CD4-positive, alpha-beta T cell (primary cell): ENCODE measurements at places on chromosomes 2 and 18.
A peak's percentile ranks its signal among the peaks of the same experiment; 100 is the strongest.

GRCh38 chr2:9686061-9686460 is 55.3 kb upstream of the YWHAQ start:
- DNase-seq: no peak

GRCh38 chr2:64804651-64805050 is 150.9 kb upstream of the SERTAD2 start:
- DNase-seq: no peak

GRCh38 chr2:209426432-209426831 is 2.6 kb downstream of the MAP2 start:
- no peak for DNase-seq

DNA sequence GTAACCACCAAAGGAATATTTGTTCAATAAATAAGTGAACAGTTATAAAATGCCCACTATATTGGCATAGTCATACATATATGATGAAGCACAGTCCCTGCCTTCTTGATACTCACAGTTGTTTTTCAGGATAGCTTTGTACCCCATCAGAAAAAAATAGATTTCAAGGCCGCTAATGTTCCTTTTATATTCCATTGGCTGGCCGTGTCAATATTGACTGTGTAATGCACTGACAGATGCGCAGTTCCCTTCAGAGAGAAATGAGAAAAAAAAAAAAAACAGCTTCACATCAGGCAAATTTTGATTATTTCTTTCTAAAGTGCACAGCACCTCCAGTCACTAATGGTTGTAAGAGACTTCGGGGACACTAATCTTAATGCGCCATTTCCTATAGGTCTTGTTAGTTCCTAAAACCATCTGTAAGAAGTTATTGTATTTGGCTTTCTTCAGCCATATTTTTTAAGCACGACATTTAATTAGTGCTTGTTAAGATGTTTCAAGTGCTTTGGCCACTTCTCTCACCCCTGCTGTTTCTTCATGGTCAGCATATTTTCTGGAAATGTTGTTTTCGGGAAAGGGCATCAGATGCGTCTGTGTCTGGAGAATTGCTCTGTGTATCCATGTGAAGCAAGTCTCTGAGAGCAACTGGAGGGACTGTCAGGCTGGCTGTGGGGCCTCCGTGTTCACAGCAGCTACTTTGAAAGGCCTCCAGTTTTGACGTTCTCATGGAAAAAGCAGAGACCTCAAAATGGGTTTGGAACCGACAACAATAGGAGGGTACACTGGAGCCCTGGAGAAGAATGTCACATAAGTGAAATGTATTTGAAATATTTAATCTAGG is 378.3 kb downstream of the MTX2 start:
- DNase-seq: no peak

DNA sequence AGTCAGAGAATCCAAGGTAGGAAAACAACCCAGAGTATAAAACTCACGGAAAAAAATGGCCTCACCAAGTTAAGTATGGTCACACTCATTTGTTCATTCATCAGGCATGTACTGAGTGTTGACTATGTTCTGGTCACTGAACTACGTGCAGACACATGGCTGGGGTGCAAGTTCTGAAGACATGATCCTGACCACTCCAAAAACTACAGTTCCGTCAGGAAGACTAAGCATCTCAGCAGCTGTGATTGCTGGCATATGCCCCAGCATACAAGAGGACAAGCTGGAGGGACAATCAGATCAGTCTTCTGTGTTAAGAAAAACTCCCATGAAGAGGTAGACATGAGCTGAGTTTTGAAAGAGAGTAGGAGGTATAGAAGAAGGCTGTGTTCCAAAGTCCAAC is 72.8 kb downstream of the TCF4 start:
- DNase-seq: no peak

DNA sequence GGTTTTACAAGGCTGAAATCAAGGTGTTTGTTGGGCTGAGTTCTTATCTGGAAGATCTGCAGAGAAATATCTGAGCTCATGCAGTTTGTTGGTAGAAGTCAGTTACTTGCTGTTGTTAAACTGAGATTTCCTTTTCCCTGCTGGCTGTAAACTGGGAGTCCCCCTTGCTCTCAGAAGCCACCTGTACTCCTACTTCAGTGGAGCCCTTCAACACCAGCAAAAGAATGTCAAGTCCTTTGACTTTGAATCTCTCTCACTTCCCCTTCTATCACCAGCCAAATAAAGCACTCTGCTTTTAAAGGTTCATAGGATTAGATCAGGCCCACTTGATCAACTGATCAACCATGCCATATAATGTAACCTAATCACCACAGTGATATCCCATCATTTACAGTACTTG is 252.2 kb upstream of the CDH7 start:
- DNase-seq: no peak

- DNase-seq: no peak
Observed at GRCh38 chr18:77651441-77651840, 401.8 kb downstream of the GALR1 start.

- no peak for DNase-seq
Observed at GRCh38 chr18:9992300-9992972, 78.6 kb downstream of the VAPA start.

DNA sequence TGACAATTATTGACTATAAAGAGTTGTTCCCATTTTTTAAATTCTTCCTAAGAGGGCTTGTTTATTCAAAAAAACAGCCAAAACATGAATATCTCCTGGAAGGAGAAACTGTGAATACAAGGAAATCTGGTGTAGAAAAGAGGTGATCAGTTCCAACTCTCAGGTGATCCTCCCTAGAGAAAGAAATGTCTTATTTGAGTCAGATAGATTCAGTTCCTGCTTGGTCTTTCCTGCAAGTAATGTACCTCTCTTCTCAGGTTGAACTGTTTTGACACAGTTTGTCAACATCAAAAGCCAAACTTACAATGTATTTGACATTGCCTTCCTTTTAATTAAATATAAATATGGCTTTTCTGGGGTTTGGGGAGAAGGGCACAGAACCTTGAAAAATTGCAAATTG is 567.4 kb downstream of the ARHGAP15 start:
- DNase-seq: no peak

GRCh38 chr2:137937246-137937645 is 27.0 kb upstream of the HNMT start:
- DNase-seq: no peak

DNA sequence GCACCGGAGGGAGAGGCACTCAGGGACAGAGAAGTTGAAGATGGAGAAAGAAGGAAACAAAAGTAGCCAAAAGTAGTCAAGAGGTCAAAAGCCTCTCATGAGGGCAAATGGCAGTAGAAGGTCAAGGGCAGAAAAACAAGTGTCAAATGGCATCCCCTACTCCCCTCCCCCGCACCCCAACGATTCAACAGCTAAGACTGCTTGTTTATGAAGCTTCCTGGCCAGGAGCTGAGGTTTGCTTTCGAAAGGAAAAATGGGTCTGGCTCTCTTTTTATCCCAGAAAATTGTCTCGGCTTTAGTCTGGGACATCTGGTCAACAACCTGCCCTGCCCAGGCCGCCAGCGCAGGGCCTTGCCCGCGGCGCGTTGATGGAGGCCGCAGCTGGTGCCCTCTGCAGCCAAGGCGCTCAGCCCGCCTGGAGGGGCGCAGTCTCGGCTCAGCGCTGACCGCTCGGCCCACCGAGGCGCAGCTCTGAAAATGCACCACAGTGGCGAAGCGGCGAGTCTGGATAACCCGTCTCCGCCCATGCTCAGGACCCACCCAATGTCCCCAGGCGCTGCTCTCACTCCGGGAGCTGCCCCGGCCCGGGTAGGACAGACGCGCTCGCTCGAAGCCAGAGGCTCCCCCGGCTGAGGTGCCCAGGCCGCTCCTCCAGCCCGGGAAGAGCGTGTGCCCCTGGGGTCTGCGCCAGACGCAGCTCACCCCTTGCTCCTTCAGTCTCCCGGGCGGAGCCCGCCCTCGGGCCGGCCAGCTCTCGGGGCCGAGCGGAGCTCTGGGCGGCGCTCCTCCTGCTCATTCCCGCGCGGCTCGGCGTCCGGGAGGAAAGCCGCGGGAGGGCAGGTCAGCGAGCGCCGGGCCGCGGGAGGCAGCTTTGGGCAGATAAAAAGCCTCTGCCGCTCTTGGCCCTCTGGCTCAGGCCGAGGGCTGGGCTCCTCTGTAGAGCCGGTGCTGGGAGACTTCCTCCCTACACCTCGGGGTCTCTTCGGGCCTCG is 1.8 kb upstream of the TBR1 start:
- no peak for DNase-seq

DNA sequence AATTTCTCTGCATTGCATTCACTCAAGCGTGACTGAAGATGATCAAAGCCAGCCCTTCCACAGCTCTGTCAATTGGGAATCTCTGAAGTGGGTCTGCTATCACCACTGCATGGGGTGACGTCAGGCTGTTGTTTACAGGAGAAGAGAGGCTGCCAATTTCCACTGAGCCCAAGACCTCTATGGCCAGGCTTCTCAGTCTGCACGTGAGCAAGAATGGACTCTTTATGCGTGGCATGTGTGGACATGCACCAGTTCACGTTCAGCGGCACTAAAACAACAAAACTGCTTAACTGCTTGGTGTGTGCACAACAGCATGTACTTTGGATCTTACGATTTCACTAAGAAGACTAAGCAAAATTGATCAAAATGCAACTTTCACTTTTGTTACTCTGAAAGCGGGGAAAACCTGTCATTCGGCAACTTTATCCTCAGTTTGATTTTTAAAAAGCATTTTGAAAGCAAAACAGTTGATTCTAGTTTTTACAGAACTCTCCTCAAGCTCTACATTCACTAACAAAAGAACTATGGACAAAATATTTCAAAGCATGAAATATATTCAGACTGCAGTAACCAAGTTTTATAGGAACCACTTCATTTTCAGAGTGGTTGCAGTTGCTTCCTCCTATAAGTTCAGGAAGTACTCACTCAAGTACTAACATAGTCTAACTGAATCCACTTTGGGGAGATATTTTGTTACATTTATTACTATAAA is 77.0 kb upstream of the SERTAD2 start:
- peak; percentile 37 for DNase-seq

GRCh38 chr18:36185157-36185556 is 2.1 kb upstream of the MOCOS start:
- DNase-seq: no peak

DNA sequence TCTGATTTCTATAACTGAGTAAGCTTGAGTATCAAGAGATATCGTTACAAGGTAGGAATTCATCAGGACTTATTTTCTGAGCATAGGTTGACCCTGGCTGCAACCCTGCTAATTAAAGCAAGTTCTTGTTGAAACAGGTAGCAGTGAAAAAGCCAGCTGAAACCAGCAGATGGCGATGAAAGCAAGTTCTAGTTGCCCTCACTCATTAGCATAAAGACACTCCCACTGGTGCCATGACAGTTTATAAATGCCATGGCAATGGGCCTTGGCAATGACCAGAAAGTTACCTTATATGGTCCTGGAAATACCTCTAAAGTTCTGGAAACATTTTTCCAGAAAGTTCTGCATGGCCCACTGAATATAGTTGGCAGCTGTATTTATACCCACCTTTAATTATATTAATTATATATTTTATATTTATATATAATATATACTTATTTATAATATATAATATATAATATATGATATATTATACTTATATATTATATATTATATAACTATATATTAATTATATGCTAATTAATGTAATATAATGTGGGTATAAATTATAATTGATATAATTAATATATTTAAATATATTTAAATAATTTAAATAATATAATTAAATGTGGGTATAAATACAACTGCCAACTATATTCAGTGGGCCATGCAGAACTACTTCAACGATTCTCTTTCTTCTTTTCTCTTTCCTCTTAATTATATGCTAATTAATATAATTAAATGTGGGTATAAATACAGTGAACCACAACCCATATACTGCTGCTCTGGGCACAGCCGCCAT is 188.0 kb downstream of the CDH7 start:
- no peak for DNase-seq

DNA sequence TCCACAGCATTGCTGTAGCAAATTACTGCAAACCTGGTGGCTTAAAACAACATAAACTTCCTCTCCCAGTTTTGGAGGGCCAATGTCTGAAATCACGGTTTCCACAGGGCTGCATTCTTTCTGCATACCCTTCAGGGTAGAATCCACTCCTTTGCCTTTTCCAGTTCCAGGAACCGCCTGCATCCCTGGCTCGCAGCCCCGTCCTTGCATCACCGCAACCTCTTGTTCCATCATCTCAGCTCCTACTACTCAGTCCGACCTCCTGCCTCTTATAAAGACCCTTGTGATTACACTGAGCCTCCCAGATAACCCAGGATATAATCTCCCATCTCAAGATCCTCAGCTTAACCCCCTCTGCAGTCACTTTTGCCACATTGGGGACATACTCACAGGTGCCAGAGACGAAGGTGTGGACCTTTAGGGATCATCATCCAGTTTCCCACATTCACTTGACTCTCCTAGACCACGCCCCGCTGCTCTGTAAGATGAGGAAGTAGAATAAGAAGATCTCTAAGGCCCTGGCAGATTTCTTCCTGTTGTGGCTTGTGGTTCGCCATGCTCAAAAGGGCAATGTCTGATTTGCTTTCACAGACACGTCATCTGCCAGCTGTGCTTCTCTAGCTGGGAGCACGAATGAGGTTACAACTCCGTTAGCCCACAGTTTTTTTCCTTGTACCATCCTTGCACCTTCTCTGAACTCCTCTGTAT is 103.6 kb upstream of the AGAP1 start:
- peak; percentile 53 for DNase-seq

- DNase-seq: no peak
Observed at GRCh38 chr2:4900242-4900641, 791.9 kb upstream of the SOX11 start.

- DNase-seq: no peak
Observed at GRCh38 chr2:159140070-159140769, 146.3 kb downstream of the WDSUB1 start.

- DNase-seq: no peak
Observed at GRCh38 chr2:237177052-237177451, 91.4 kb downstream of the COPS8 start.

- no peak for DNase-seq
Observed at GRCh38 chr2:154911729-154912128, 213.2 kb downstream of the KCNJ3 start.

DNA sequence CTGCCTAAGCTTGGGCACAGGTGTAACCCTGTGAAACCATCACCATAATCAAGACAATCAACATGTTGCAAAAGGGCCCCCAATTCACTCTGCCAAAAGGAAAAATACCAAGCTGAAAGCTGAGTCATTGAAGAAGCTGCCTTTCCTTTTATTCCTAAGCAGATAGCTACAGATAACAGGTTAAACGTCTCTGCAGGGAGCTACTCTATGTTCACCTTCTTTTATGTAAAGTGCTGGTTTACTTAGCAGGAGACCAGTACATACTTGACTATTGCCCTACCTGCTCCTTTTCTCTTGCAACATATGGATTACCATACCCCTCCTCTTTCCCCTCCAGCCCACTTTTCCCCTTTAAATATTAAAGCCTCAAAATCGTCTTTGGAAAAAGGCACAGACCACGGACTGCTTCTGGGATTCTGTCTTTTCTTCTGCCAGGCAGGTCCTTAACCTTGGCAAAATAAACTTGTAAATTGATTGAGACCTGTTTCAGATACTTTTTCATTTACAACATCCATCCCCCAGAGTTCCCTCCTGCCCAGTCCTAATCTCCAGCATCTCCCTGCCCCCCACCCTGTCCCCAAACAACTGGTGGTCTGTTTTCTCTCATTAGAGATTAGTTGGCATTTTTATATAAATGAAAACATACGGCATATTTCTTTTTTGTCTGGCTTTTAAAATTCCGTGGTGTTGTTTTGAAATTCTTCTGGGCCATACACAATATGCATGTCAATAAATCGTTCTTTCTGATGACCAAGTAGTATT is 37.8 kb upstream of the LDLRAD4 start:
- no peak for DNase-seq
